ELR (cell line): ENCODE measurements at places on chromosomes 6 and 20.
A peak's percentile ranks its signal among the peaks of the same experiment; 100 is the strongest.

GRCh38 chr20:22620342-22620741 lies 36.0 kb upstream of the FOXA2 start:
- no peak for DNase-seq

- DNase-seq = no peak
Observed at GRCh38 chr6:164925681-164926530, 383.5 kb downstream of the C6orf118 start.

- DNase-seq = no peak
Observed at GRCh38 chr20:23143986-23144690, 58.0 kb upstream of the CD93 start.

DNA sequence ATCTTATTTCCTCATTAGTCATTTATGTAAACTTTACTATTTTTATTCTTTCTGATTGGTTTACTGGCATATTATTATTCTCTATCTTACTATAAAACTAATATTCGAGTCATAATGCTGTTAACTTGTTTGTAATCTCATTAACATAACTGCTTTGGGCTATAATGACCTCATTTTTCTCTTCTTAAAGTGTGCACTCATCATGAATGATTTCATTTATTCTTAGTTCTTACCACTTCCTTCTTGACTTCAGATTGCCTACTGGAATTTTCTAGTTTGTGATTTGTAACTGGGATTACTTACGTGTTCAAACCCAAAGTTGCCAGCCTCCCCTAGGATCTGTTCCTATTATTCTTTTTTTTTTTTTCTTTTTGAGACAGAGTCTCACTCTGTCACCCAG lies 91.8 kb upstream of the TNFAIP3 start:
- DNase-seq = no peak

DNA sequence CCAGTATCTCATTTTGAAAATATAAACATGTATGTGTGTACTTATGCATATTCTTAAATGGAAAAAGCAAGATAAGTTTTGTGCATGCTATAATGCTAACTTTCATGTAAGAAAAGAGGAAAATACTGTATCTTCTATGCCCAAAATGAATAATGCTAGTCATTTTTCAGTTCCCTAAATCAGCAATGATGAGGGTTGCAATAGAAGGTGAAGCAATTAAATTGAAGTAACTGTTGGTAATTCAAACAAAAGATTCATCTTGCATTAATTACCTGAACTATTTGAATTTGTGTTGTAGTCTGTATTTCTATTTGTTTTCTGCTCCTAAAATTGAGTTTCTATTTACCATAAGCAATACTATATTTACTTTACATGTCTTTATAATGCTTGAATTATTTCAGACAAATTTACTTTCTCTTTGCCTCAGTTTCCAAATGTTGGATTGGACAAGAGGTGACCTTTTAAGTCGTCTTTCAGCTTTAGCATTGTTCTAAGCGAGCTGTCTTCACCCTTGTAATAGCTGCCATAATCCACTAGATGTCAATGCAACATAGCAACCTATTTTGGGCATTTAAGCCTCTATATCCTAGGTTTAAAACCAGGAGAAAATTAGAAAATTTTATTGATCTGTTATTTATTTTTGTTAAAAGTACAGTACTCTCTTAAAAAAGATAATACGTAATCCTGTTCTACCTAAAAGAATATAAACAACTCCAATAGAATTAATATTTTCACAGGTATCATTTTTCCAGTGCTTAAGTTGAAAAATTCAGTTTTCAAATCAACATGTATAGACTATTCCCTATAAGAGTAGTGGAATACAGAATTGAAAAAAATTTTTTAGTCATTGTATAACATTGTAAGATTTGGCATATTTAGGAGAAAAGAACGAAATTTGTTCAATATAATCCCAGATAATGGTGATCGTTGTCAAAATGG lies 52.3 kb upstream of the IFNGR1 start:
- peak; percentile 73 for DNase-seq

DNA sequence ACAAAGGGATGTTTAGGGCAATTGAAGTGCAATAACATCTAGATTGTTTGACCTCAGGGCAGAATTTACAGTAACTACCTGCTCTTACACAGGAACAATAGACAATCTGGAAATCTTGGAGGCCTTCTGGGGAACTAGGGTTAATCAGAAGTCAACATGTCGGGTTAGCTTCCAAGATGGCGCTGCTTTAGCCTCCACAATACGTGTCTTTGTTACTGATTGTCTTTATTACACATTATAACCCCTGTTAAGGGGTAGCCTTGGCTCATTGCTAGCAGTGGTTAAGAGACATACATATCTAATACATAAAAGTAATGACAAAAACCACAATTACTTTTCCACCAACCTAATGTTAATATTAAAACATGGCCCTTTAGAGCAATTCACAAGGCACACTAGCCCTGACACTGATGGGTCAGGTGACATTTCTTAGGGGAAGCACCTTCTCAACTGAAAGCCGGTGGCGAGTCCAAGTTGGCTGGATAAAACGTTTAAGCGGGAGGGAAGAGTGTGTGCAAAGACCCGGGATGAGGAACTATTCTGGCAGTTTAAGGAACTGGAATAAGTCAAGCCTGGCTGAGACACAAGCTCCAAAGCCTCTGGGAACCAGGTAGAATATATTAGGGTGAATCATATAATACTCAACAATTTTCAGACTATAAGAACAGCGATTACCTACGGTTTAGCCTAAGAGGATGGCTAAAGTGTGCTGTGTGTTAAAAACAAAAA lies 236.9 kb downstream of the BCAS1 start:
- no peak for DNase-seq

GRCh38 chr6:32317541-32317940 lies 54.2 kb downstream of the TSBP1 start:
- no peak for DNase-seq

DNA sequence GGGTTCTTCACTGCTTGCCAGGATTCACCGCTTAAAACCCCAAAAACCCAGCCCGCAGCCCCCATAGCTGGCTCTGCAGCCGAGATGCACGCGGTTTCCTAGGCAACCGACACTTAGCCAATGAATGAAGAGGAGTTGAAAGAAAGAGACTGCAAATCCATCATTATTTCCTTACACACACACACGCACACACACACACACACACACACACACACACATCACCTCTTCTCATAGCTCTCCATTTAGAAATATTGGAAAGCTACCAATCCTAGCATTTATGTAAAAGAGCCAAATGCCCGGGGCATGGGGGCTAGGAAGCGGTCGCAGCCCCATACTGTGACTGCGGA lies 3.4 kb upstream of the TUBB2B start:
- DNase-seq = peak; percentile 62

DNA sequence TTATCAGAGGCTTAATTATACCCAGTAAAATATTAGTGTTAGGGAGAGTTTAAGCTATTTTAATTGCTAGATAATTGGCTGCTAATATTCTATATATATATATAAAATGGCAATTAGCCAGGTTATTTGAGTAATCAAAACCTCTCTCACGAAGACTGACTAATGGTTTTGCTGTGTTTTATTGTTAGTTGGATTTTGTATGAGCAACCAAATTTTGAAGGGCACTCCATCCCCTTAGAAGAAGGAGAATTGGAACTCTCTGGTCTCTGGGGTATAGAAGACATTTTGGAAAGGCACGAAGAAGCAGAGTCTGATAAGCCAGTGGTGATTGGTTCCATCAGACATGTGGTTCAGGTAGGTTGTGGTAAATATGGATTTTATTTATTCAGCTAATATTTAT lies 102.2 kb downstream of the RTN4IP1 start:
- peak; percentile 52 for DNase-seq

DNA sequence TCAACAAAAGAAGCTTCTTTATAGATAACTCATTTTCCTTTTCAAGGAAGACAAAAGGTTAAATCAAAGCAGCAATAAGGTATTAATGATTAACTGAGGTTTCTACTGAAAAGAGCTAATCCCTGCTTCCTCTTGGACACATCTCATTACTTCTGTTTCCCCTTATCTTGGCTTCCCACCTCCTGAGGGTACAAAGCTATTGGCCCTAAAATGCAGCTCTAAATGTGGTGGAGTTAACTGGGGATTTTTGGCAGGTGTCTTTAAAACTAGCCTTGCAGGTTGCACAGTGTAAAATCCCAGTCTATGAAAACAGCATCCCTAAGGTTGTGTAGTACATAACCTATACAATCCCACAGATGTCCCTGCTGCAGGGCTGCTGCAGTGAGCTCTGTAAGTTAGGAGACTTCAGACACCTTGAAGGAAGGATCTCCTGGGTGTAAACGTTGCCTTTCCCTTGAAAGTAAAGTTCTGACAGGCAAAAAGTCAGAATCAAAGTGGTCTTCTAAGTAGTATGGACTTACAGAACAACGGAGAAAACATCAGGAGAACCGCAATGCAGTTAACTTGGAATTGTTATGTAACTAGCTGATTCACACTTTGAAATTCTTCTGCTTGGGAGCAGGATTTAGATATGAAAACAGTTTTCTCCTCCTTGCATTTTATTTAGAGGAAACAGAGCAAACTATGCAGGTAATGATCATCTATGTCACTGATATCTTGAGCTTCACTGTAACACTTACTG lies 71.7 kb upstream of the TRAF3IP2 start:
- no peak for DNase-seq

- DNase-seq = no peak
Observed at GRCh38 chr20:63068711-63069367, 62.1 kb upstream of the BHLHE23 start.

DNA sequence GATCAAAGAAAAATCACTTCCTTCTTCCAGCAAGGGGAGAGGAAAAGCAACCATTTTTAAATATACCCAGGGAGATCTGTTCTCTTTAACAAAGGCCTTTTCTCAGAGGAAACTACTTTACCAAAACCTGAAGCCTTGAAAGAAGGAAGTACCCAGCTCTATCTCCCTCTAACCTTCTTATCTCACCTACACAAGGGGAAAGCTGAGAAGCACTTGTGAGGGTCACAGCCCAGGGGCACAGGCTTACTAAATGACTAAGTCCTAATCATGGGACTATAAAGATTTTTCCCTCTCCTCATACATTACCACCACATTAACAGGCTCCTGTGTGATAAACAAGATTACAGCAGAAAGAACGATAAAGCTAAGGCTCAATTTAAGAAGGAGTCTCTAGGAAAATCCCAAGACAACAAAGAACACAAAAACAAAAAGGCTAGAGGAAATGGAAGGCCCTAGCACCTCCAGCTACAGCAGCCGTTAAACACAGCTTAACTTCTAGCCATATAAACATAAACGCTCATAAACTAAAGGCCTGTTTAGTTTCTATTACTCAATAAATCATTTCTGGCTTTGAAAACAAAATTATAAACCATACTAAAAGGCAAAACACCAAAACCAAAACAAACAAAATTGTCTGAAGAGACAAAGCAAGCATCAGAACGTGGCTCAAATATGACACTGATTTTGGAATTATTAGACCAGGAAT lies 284.9 kb upstream of the ECI2 start:
- no peak for DNase-seq

GRCh38 chr6:87583822-87584221 lies 6.0 kb downstream of the RARS2 start:
- no peak for DNase-seq

DNA sequence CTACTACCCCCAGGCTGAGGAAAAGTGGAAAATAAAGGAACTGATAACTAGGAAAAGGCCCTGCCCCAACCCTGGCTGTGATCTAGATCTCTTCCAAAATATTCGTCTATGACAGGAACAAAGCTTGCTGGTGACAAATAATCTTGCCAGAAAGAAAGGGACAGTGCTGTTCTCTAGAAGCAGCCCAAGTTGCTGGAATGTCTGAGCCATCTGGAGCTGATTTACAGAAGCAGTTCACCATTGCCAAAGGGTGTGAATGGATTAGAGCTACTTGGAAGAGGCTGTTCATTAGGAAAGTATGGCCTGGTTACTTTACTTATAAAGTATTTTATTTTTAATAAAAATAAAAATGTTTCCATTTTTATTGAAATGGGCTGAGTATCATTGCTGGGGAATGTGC lies 146.3 kb downstream of the EPM2A start:
- no peak for DNase-seq

DNA sequence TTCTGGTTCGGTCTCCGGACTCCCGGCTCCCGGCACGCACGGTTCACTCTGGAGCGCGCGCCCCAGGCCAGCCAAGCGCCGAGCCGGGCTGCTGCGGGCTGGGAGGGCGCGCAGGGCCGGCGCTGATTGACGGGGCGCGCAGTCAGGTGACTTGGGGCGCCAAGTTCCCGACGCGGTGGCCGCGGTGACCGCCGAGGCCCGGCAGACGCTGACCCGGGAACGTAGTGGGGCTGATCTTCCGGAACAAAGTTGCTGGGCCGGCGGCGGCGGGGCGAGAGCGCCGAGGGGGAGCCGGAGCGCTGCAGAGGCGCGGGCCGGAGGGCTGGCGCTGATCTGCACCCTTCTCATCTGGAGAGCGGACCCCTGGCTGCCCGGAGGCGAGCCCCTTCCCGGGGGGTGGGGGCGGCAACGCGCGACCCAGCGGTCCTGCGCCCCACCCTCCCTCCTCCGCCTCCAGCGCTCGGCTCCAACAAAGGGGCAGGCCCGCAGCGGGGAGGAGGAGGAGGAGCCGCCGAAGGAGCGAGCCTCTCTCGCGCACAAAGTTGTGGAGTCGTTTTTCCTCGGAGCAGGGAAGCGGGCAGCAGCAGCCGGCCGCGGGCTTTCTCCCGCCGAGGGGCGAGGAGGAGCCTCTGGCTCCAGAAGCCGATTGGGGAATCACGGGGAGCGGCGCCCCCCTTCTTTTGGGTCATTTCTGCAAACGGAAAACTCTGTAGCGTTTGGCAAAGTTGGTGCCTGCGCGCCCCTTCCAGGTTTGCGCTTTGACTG lies at the start of gene UTRN:
UTRN (plus strand) TSS at position 553 of the 765 bp plus-strand sequence. CDS start 6,494 bp downstream, outside the sequence.
- DNase-seq = peak; percentile 91

DNA sequence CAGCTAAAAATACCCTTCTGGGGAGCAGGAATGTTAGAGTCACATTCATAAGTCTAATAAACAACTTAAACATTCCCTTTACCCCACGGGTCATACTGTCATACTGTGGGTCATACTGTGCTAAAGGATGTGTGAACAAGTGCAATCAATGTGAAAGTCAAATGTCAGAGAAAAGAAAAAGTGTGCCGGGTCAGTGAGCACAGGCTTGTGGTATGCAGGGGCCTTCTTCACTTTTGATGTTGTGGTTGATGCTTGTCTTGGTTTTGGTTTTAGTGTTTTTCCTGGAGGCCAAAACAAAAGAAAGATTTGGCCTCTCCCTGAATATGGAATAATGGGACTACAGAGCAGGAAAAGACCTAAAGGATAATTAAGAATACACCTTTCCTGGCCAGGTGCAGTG lies 267.9 kb upstream of the PLN start:
- DNase-seq = no peak

- DNase-seq = peak; percentile 56
Observed at GRCh38 chr6:159104163-159104925, 59.6 kb upstream of the TAGAP start.

GRCh38 chr6:111228094-111228493 lies 140.8 kb downstream of the SLC16A10 start:
- DNase-seq = no peak

GRCh38 chr20:46394872-46395760 lies 11.3 kb downstream of the ELMO2 start:
- no peak for DNase-seq
